Left hindlimb (tissue), 1 donor: ENCODE measurements at places on chromosomes 2 and 18.
A peak's percentile ranks its signal among the peaks of the same experiment; 100 is the strongest.

- no peak for DNase-seq
Measured at GRCh38 chr2:168033966-168034365, 213.4 kb downstream of the STK39 start.

- DNase-seq = no peak
Measured at GRCh38 chr2:95061601-95062183, 36.2 kb downstream of the MAL start.

DNA sequence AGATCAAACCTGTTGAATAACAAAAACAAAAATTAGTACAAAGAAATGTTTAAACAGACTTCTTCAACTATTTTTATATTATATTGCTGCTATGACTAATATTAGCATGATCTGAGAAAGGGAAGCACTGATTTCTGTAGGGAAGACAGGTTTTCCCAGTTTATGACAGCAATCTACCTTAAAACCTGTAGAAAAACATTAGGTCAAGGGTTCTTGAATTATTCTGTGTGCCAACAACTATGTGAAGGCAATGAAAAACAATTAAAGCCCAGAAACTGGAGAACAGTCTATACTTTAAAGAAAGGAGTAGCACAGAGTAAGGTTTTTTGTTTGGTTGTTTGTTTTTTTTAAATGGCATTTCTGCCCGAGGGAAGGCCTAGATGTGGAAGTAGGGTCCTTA is 23.3 kb downstream of the PUM2 start:
- DNase-seq = no peak

DNA sequence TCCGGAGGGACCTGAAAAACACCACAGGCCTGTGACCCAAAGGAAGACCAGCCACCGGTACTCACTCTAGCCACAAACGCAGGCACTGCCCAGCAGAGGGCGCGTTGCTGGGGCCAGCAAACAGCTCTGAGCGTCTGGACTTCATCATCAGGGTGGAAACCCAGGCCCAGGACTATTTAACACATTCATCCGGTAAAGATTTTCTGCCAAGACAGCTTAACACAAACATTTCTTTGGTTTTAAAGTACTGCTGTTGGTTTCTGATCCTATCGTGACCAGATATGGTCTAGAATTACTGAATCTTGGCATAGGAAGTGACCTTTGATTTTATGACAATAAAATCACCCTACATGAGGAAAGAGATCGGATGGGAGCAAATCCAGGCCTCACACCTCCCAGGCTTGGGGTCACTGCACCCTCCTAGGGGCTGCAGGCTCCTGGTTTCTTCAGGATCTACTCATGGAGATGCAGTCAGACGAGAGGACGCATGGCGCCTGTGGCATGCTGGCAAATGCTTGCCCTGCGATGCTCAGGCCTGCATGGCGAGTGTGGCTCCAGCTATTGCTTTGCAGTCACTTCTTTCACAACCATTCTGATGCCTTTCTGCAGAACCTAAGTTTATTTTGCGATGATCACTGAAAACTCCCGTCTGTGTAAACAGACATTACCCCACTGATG is 130.4 kb downstream of the COL4A4 start:
- DNase-seq = peak; percentile 50

DNA sequence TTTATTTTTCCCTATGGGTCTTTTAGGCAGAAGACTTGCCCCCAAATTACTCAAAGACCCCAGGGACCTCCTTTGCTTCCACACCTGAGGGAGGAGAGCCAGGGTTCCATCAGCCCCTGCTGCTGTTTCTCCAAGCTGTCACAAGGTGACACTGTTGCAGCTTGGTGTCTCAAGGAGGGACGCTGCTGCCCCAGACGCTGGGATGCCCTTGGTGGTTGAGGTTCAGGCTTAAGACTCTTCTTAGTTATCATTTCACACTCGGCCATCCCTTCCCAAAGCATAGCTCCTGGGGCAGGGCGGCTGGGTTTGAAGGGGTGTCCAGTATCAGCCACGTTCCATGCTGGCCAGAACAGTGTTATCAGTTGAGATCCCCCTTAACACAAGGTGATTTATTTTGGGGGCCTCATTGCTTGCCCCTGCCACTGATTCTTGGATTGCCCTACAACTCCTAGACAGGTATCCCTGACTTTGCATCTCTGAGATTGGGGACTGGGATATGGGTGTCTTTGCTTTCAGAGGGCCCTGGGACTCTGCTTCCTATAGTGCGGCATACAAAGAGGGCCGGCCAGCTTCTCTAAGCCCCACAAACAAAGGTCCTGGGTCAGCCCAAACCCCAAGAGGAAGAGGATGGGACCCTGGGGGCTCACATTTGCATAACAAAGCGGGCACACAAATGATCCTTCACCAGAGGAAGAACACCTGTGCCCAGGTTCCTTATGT is 22.7 kb downstream of the GPR55 start:
- no peak for DNase-seq

GRCh38 chr2:220057916-220058315 is 430.5 kb downstream of the SLC4A3 start:
- DNase-seq = no peak
